CD4-positive, alpha-beta T cell treated with Interleukin-12 subunit alpha and Interleukin-12 subunit beta, for 1 hour (primary cell): ENCODE measurements at places on chromosomes 1 and 21.
A peak's percentile ranks its signal among the peaks of the same experiment; 100 is the strongest.

DNA sequence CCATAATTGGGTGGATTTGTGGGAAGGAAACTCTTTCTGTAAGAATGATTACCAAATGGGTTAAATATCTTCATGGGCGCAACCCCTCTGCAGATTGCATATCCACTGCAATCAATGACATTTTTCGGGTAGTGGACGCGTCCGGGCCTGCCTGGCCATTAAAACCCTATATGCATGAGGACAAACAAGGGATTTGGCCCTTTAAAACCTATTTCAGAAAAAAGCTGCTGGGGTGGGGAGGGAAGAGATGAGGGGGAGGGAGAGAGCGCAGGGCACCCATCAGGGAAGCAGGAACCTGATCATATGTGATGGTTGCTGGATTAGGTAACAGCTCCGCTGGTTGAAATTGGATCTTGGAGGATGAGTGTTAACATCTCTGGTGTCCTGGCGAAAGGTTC lies 228.8 kb downstream of the PBX1 start:
- no peak for DNase-seq

DNA sequence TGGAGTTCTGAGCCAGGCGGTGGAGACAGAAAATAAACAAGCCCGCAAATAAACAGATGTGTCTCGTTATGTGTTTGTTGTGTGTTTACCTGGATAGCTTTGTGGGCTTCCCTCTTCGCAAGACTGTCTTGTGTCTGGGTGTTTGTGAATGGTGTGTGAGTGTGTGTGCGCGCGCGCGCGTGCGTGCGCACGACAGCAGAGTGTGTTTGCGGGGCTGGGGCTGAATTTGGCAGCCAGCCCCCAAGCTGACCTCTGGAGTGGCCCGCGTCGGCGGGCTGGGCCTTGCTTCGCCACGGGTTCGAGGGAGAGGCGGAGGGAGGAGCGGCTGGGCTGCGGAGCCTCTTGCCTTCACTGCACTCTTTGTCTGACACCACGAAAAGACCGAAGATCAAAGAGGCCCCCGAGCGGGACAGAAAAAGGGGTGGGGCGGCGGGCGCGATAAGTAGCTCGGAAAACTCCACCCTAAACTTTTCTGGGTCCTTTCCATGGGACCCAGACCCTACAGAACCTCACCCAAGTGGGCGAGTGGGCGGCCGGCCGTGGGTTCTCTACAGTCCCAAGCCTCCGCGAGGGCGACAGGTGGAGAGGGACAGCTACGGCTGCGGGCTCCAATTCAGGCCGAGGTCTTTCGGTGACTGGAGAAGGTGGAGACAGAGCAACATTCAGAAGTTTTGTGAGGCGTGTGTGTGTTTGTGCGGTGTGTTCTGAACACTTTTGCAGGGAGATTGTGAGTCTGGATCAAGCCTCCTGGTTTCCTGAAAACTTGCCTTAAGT lies 14.5 kb downstream of the PAX7 start:
- DNase-seq, result no peak

DNA sequence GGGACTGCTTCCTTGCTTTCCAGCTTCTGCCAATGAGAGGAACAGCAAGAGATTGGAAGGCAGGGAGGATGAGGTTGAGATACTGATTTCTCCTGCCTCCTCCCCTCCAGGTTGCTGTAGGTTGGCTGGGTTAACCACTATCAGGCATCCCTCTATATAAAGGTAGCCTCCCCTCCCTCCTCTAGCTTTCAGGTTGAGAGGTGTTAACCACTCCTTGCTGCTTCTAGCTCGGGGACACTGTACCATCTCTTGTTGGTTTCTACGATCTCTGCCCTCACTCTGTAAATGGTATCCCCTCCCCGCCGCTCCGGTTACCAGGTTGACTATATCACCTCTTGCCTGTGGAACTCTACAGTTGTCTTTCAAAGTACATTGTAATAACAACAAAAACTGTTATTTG lies 16.7 kb downstream of the LPAR3 start:
- peak; percentile 32 for DNase-seq

- DNase-seq, result no peak
These were observed 23.5 kb downstream of the COL6A1 start for GRCh38 chr21:46005081-46005480.

GRCh38 chr1:46623743-46624644 lies 7.4 kb upstream of the MOB3C start:
- no peak for DNase-seq

DNA sequence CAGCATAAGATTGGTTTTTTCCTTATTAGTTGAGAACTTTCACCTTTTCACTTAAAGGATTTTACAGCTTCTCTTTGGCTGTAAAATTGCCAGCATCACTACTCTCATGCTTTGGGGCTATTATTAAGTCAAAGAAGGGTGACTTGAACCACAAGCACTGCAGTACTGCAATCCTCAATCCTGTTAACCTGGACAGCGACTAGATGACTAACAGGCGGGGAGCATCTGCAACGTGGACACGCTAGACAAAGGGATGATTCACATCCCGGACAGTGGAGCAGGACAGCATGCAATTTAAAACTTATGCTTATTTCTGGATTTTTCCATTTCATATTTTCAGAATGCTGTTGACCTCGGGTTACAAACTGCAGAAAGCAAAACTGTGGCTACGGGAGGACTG lies 8.1 kb downstream of the ARV1 start:
- no peak for DNase-seq

DNA sequence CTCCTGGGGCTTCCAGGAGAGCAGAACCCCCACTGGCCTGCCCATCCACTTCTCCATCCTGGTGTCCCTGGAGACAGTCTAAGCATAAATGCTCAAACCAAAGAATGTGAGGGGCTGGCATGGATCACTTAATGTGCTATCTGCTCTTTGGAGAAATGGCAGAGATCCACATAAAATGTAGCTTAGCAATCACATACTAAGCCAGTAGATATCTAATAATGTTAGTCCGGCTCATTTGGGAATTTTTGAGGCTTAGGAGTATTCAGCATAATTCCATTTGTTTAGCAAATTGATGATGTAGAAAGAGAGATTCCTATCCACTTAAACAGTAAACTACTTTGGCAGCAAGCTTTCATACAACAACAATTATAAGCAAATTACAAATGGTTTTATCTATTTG lies 90.7 kb downstream of the TENT5C start:
- DNase-seq, result no peak

DNA sequence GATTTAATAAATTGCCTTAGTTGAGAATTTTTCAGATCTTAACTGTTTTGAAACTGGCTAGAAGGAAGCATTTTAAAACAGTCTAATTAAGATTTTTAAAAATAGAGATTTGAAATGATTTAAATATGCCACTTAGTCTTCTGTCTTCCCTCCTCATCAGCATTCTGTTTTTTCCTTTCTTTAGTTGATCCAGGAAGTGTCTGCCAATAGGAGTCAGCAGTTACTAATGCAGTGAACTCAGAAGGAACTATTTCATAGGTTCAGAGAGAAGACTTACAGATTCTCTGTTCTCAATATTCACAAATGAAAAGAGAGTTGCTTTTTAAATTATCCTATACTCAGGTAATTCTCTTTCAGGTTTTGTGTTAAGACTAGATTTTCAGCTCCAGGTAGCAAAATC lies 84.5 kb downstream of the RPS6KC1 start:
- DNase-seq, result no peak

GRCh38 chr1:61170328-61171238 lies 88.2 kb downstream of the NFIA start:
- DNase-seq, result no peak

GRCh38 chr1:48107516-48107915 lies 110.3 kb upstream of the TRABD2B start:
- no peak for DNase-seq

DNA sequence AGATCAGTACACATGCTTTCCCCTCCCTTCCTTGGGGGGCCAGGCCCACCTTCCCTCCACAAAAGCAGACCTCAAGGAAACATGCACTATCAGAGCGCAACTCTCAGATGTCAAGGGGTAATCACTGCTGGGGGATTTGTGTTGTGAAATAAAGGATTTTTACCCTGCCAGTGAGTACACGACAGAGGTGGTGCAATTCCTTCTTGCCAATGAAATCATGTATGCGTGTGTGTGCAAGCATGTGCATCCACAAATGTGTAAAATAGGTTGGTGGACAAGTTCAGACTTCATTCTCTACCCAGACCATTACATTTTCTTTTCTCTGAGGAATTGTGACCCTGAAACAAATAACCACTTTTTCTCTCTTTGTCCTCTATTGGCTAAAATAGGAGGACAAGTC lies 9.8 kb upstream of the NOS1AP start:
- no peak for DNase-seq

GRCh38 chr1:39694026-39694425 lies 2.8 kb upstream of the HPCAL4 start:
- DNase-seq, result no peak

DNA sequence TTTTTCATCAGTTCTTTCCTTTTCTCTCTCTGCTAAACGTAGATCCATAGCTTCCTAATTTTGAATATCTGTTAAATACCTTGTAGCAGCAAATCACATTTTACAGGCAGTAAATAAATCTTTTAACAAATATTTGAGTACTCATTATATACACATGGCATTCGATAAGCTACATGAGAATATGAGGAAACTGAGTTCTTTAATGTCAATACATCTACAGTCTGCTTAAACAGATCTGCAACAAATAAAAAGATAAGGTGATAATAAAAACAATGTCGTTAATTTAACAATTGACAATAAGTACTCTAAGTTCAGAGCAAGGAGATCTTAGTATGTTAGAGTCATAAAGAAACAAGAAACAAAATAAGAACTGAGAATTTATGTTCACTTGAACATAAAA lies 42.9 kb downstream of the SELENOF start:
- DNase-seq, result no peak

GRCh38 chr21:25385911-25386474 lies 221.3 kb downstream of the MRPL39 start:
- DNase-seq, result peak; percentile 47

- DNase-seq, result no peak
These were observed 269.0 kb downstream of the LTN1 start for GRCh38 chr21:28723646-28724045.

DNA sequence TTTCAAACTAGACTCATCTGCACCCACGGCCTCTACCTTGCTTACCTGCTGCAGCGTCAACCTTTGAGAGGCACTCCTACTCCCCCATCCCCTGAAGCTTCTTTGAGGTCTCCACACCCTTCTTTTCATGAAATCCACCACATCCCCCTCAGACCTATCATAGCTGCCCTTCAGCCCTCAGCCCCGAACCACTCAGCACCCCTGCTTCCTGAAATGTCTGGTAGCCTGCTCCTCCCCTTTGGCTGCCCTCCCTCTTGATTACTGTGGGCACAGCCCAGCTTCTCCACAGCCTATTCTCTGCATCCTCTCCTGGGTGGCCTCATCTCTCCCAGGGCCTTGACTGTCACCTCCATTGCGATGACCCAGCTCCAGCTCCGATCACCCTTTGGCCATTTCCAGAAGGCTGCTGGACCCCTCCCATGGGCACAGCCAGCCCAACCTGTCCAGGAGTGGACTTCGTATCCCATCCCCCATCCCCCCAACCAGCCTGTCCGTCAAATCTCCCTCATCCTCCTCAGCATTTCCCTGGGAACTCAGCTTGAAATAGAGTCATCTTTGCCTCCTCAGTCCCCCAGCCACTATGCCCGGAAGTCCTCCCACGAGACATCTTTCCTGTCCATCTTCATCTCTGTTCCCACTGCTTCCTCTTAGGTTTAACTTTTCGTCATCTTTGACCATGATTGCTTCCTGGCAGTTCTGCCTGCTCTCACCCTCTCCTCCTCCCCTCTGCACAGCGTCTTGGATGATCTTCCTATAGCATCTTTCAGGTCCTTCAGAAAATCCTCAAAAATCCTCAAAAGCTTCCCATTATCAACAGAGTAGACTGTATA lies 6.1 kb upstream of the ADORA1 start:
- DNase-seq, result no peak

- no peak for DNase-seq
These were observed 54.2 kb downstream of the HSPG2 start for GRCh38 chr1:21882721-21883415.

DNA sequence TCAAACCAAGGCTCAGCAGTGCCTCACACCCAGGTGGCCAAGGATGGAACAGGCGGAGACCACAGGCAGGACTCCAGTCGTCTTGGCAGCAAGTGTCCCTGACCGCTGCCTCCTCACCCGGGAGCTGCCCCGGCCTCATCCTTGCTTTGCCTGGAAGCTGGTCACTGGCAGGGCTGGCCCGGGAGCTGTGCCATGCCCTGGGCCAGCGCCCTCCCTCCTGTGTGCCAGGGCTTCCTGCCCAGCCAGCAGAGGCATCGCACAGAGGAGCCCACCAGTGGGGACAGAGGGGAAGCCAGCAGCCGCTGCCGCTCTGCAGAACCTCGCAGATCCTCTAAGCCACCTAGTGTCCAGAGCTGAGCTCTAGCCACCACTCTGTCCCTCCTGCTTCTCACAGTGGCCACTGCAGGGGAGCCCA lies 7.8 kb downstream of the CASZ1 start:
- no peak for DNase-seq

DNA sequence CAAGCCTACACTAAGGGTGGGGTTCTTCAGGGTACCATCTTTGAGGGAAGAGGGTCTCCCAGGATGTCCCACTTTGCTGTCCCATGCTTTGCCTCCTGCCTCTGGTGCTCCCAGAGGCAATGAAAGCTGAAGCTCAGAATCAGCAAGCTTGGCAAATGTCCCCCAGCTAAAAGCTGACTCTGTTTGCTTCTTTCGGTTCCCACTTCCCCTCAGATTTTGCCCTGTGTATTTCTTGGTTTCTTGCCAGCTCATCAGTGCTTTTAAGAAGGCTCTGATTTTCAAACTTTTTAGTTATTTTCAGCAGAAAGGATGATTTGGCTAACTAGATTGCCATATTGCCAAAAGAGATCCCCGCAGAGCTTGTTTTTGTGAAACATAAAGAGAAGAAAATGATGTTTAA lies 33.1 kb upstream of the COG2 start:
- no peak for DNase-seq
